ENCODE measurements at places on chromosomes 2 and 18. TPM values are rescaled to one million over a fixed set of nuclear protein-coding genes. Genes with fewer than 3 reads are reported as not detected.

DNA sequence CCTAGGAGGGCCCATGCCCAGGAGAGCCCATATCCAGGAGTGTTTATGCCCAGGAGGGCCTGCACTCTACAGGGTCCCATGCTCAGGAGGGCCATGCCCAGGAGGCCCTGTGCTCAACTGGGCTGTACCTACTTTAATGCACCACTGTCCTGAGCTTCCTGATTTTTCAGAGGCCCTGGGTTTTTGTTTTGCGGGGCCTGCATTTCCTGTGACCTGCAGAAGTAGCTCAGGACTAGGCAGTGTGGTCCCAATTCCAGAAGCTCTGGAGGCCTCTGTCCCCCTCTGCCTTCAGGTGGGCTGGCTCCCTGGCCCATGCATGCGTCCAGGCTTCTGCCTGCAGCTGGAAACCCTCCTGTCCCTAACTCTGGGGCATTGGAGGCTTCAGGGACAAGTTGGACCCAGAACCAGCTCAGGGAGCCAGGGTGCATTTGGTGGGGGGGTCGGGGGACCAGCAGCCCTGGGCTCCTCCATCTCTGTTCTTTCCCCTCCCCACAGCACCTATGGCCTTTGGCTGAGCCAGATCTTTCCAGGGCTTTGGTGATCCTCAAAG is 10.8 kb downstream of the GPR35 start:
- DNase-seq = no peak

GRCh38 chr2:33529771-33530481 is 53.5 kb downstream of the RASGRP3 start:
- DNase-seq = no peak

The TSGA10 gene
- total RNA-seq = 8.6 TPM

DNA sequence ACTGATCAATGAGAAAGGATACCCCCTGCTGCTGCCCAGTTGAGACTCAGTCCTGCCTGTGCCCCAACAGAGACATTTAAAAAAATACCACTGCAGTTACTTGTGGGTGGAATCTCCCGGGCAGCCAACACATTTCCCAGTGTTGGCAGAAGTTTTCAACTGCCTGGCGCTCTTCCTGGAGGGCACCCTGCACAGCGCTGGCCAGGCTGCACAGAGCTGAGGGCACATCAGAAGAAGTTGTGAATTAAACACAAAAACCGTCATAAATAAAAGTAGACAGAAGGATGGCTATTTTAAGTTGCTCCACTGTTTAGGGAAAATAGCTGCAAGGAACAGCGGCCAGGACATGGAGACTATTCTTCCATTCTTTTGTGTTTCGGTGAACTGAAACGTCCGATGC is 110.2 kb upstream of the THOC1 start:
- DNase-seq = no peak

- no peak for DNase-seq
Observed at GRCh38 chr2:240803191-240803590, 16.8 kb downstream of the KIF1A start.

The NBEAL1 gene
- 19.2 TPM for total RNA-seq

The SP140 gene
- 55.3 TPM for total RNA-seq

The FBLN7 gene
- total RNA-seq = 0.61 TPM

The ZNF521 gene
- 1.8 TPM for total RNA-seq

GRCh38 chr18:56003009-56003719 is 415.2 kb upstream of the TCF4 start:
- DNase-seq = no peak

DNA sequence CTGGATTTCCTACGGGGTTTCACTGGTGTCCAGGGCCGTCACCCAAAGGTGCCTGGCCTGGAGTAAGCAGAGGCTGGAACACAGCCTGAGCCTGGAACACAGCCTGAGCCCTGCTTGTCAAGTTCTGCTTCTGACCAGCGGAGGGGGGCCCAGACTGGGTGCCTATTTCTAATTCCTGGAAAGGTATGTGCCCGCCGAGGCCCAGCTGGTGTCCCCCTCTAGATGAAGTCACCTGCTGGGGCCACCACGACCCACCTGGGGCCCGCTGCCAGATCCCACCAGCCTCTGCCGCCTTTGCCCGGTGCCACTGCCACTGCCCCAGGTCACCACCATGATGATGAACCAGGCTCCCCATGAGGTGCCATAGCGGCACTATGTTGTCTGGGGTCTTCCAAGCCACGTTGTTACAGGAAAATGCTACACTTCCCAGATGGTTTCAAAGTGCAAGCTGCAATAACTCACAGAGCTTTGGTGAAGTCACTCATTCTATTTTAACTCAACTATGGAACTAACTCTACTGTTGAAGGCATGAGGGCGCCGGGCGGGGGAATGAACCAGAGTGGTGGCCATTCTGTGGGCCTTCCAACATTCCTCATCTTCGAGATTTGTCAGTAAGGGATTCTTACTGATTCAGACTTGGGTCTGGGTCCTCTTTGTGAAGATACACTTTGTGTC is 40.9 kb upstream of the LAPTM4A start:
- no peak for DNase-seq

Measured in natural killer cell treated with Interleukin-12 subunit alpha and Interleukin-12 subunit beta and Interleukin-15 and Interleukin-18, amount 100 ng/mL, for 72 hours (primary cell).